NCI-H2227 treated with DMSO at 0.1 percent for 48 hours (cell line): ENCODE measurements at places on chromosomes 1 and 21.

DNA sequence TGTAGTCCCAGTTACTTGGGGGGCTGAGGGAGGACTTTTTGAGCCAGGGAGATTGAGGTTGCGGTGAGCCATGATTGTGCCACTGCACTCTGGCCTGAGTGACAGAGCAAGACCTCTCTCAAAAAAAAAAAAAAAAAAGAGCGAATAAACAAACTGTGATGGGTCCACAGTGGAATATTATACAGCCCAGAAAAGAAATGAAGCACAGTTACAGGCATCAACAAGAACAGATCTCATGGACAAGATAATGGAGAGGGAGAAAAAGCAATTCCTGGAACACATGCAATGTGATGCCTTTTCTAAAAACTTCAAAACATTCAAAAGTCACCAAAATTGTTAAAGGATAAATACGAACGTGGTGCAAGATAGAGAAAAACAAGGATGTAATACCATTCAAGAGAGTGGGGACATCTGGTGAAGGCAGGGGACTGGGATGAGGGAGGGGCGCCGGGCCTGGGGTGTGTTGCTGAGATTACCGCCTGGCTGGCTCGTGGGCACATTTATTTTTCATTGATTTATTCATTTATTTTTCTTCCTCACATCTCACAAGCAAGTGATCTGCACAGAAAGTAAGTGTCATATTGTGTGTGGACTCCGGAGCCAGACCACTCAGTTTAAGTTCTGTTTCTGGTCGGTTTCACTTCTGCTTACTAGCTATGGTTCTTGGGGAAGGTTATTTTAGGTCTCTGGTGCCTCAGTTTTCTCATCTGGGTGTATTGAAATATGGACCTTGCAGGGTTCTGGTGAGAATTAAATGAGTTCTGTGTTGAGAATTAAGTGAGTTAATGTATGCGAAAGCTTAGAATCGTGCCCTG lies 30.1 kb downstream of the ABCG1 start:
- no peak for DNase-seq

DNA sequence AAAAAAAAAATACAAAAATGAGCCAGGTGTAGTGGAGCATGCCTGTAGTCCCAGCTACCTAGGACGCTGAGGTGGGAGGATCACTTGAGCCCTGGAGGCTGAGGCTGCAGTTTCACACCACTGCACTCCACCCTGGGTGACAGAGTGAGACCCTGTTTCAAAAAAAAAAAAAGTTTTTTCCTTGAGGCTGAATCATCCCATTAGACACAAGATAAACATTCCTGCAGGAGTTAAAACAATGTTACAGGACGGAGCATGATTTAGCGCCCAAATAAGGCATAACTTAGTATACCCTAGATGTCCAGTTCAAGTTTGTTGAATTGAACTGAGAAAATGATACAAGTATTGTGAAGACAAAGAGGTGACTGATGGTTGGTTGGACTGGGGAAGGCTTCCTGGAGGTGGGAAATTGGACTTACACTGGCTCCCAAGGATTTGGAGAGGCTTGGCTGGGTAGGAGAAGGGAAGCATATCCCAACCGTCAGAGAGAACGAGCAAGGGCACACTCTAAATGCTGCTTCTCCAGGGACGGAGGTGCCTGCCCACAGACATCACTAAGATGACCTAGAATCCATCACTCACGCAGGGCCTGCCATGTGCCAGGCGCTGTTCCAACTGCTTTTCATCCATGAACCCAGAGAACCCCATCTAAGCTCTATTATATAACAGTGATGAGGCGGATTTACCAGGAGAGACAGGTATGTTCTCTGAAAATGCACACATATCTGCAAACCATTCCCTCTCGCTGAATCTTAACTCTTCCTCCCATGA lies 610.6 kb downstream of the KIF26B start:
- DNase-seq, result no peak

DNA sequence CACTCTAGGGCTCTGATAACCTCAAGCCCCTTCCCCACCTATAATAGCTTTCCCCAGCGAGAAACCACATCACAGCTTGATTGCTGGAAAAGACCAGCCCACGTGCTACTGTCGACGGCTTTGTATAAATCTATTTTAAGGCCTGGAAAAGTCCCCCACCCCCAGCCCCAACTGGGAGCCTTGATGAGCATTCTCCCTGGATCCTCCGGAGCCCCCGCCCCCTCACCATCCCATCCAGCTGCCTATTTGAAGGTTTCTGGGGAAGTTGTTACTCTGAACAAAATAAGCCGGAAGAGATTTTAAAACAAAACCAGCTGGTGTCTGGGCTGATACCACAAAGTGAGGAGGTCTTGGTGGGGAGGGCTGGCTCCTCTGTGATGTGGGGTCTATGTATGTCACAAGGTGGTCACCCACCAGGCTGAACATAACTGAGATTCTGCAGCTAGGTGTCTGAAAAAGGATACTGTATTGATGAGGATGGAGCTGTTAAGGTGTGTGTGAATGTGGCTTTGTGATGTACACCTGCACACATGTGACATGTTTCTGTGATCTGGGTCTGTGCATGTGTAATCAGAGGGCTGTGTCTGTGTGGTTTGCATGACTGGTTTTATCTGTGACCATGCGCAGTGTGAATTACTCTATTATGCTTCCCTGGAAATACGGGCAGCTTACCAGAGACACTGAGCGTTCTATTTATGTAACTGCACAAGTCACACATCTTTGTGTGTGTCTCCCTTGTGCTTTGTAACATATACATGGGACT lies 25.0 kb downstream of the RIMS3 start:
- DNase-seq, result no peak

- no peak for DNase-seq
Measured at GRCh38 chr1:159786966-159787365, 6.2 kb downstream of the DUSP23 start.
